ENCODE measurements at places on chromosomes 1 and 21. TPM values are rescaled to one million over a fixed set of nuclear protein-coding genes. Genes with fewer than 3 reads are reported as not detected.

The OPTC gene
- total RNA-seq = not detected

The PRKCZ gene
- 13.0 TPM for total RNA-seq

DNA sequence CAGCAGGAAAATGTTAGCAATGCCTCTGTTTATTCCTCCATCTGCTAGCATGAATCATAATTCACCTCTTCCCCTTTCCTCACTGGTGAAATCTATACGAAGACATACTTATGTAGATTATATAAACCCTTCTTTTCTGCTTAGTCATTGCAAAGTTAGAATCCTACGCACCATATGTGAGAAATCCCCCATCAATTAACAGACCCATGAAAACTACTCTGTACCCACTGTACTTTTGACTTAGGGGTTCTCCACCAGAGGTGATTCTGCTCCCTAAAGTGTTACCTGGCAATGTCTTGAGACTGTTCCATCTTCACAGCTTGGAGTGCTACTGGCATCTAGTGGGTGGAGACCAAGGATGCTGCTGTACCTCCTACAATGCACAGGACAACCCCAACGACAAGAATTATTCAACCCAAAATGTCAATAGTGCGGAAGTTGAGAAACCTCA is 49.6 kb upstream of the KCTD3 start:
- H3K36me3 ChIP-seq = no peaks in the 10 kb centered on the region
- H3K4me1 ChIP-seq = no peaks in the 10 kb centered on the region
- DNase-seq = no peak
- H3K27ac ChIP-seq = no peak overlapping the region

DNA sequence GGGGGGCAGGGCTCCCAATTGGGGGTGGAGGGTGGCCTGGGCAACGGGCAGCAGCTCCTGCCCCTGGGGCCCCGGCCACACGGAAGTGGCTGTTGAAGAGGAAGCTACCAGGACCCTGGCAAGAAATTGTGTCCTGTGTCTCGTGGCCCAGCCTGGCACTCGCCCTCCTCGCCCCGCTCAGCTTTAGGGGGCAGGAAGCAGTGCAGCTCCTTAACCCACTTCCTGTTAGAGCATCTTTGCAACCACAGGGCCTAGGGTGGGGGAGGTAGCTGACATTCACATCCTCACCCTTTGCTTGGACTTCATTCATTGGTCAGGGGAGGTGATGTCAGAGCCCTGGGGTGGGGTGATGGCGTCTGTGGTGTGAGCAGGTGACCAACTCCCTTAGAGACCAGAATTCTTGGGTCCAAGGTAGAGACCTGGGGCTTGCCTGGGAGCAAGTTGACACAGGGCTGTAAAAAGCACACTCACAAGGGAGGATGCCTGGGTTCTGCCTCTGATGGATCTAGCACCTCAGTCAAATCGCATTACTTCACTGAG is at the start of gene ARHGAP30:
TSS of gene ARHGAP30 (minus strand) at position 161 of the 540 bp plus-strand sequence. CDS start 267 bp downstream, outside the sequence.
- DNase-seq = peak; percentile 83
- H3K27ac ChIP-seq = peak within 1 kb of the TSS; percentile 96
- H3K4me1 ChIP-seq = peaks cover 53% of the 10 kb centered on the region
- peak within 1 kb of the TSS; percentile 95 for H3K4me3 ChIP-seq
- H3K36me3 ChIP-seq = peaks cover 30% of the 10 kb centered on the region
- H3K27me3 ChIP-seq = no peaks in the 10 kb centered on the region

- H3K36me3 ChIP-seq = no peaks in the 10 kb centered on the region
- no peak overlapping the region for H3K4me3 ChIP-seq
- H3K27me3 ChIP-seq = peaks cover 6% of the 10 kb centered on the region
- peaks cover 6% of the 10 kb centered on the region for H3K4me1 ChIP-seq
Observed at GRCh38 chr1:224640587-224640986, 24.5 kb downstream of the CNIH3 start.

DNA sequence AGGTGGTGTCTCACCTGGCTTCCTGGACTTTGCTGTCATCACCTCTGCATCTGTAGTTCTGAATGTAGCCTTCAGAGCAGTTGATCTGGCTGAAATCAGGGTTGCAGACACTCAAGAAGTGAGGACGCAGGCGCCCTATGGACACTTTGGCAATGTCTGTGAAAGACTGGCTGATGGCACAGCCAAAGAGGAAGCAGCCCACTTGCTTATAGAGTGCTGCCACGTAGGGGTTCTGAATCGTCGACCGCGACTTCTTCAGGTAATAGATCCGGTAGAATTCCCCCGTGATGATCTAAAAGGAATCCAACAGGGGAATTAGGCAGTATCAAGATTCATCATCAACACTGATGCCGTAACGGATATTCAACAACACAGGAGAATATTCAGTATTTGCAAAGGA is 55.1 kb downstream of the PLPP3 start:
- DNase-seq = no peak
- H3K4me3 ChIP-seq = no peak overlapping the region
- no peak overlapping the region for H3K27ac ChIP-seq
- peaks cover 9% of the 10 kb centered on the region for H3K4me1 ChIP-seq

DNA sequence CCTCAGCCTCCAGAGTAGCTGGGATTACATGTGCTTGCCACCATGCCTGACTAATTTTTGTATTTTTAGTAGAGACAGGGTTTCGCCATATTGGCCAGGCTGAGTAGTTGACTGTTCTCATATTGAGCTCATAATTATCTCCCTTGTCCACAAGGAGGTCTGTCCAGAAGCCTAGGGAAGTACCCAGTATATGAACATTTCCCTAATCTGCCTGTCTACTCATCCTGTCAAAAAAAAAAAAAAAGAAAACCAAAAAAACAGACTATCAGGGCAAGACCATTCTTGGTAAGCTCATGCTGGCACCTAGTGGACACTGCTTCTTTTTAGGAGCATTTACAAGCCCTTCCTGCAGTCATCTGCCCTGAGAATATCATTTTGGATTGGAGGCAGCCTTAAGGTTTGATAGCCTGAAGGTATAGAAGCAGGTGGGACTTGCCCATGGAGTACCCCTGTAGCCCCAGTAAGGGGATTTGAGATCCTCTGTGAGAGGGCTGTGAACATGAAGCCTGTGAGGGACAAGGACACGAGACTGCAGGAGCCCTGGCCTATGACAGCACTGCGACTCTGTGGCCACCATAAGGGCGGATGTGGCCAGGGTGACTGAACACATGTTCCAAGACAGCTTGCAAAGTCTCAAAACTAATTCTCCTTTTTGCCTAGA is 10.8 kb upstream of the DUSP12 start:
- H3K4me3 ChIP-seq = no peak overlapping the region
- no peaks in the 10 kb centered on the region for H3K36me3 ChIP-seq
- H3K27me3 ChIP-seq = peaks cover 5% of the 10 kb centered on the region
- DNase-seq = peak; percentile 57
- H3K27ac ChIP-seq = peak overlapping the region; percentile 13
